Posterior vena cava (tissue), 2 donors: ENCODE measurements at places on chromosomes 3 and 15. TPM values are rescaled to one million over a fixed set of nuclear protein-coding genes. Genes with fewer than 3 reads are reported as not detected.

The SPATA12 gene
- total RNA-seq = not detected

The SCG5 gene
- 21.2 TPM for total RNA-seq

The PDZRN3 gene
- 71.9 TPM for total RNA-seq

The DPP8 gene
- 40.9 TPM for total RNA-seq

The GOLGA6L7 gene
- total RNA-seq = not detected
